Lower leg skin (tissue), 4 donors: ENCODE measurements at places on chromosomes 11 and 22. TPM values are rescaled to one million over a fixed set of nuclear protein-coding genes. Genes with fewer than 3 reads are reported as not detected.

PDGFD gene
- 15.1 TPM for total RNA-seq

OR10G4 gene
- total RNA-seq, result not detected

GSTT2 gene
- 1.4 TPM for total RNA-seq

IGLL1 gene
- total RNA-seq, result not detected

GRCh38 chr22:37982938-37983859 is 1.2 kb downstream of the SOX10 start:
- DNase-seq, result no peak

DNA sequence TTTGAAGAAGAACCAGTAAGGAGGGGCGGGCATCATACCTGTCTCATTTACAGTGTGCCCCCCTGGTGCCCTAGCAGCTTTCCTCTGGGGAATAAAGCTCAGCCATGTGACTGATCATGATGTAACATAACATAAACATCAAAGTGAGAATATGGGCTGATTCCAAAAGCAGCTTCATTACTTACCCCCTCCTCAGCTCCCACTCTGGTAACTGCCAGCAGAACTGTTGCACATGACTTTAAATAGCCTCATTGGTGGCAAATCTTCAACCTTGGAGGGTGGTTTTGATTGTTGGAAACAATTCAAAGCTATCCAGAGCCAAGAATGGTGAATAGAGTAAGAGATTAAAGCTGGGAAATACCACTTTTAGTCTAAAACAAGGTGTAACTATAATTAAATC is 384.6 kb downstream of the BUD13 start:
- no peak for DNase-seq

- no peak for DNase-seq
Observed at GRCh38 chr11:44899959-44900358, 50.7 kb downstream of the TP53I11 start.

GRCh38 chr22:39595622-39596172 is 25.1 kb downstream of the CACNA1I start:
- DNase-seq, result no peak

GRCh38 chr11:132234878-132235277 is 864.5 kb downstream of the NTM start:
- no peak for DNase-seq

PES1 gene
- total RNA-seq, result 49.0 TPM

GRCh38 chr22:46090631-46091201 is 59.6 kb upstream of the PPARA start:
- no peak for DNase-seq

APOL5 gene
- total RNA-seq, result not detected

- DNase-seq, result peak; percentile 96
Observed at GRCh38 chr11:66617155-66617834, 865 bp downstream of the RBM14 start.

DNA sequence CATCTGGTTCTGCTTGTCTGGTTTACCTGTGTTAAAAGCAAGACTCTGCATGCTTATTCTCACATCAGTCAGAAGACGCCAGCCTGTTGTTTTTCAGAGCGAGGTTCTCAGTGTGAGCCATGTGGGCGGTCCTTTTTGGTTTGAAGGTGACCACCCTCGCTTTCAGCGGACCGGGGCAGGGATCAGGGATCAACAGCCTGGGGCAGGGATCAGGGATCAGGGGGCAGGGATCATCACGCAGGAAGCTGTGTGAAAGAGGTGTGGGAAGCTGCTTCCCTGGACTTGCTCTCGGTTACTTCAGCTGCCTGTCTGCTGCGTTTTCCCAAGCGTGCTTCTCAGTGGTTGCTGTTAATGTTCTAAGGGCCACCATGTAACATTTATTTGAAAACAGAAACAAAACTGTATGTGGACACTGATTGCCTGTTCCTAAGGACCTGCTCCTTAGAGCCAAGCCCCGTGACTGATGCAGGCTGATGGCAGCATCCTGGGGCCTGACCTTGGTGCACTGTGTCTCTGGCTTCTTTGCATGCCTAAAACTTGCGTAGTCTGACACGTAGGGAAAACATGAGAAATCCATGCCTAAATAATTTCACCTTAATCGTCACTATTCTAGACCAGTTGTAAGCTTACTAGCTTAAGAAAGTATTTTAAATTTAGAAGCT is 146.9 kb downstream of the ATXN10 start:
- no peak for DNase-seq

- DNase-seq, result no peak
Observed at GRCh38 chr11:106765469-106766258, 252.6 kb downstream of the GUCY1A2 start.

NCF4 gene
- total RNA-seq, result 2.6 TPM

GRCh38 chr11:9617940-9618339 is 44.5 kb downstream of the WEE1 start:
- no peak for DNase-seq

OR2D2 gene
- not detected for total RNA-seq

DNAJB13 gene
- total RNA-seq, result not detected
